ENCODE measurements at places on chromosomes 16 and 17.

GRCh38 chr16:6775712-6776111 is 556.9 kb upstream of the RBFOX1 start:
- no peak for DNase-seq

DNA sequence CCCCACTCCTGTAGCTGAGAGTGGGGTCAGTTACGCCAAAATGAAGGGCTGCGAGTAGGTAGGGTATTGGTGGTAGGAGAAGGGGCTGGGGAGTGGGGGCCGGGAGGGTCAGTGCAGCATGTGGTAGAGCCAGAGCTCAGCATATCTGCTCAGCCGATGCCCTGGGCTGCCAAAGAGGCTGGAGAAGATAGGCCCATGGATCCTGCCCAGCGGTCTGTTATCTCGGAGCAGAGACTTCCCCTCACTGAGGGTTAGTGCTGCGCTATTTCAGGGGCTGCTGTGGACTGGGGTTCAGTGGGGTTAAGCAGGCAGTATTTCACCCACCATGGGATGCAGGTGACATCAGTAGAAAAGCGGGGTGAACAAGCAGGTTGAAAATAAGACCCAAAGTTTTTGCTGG is 19.7 kb downstream of the RHBDL3 start:
- DNase-seq, result no peak

GRCh38 chr16:22192261-22193062 is 13.6 kb upstream of the EEF2K start:
- peak; percentile 92 for DNase-seq

GRCh38 chr16:24520983-24521382 is 18.4 kb upstream of the RBBP6 start:
- no peak for DNase-seq
